Common myeloid progenitor, CD34-positive (primary cell): ENCODE measurements at places on chromosomes 7 and 10.

DNA sequence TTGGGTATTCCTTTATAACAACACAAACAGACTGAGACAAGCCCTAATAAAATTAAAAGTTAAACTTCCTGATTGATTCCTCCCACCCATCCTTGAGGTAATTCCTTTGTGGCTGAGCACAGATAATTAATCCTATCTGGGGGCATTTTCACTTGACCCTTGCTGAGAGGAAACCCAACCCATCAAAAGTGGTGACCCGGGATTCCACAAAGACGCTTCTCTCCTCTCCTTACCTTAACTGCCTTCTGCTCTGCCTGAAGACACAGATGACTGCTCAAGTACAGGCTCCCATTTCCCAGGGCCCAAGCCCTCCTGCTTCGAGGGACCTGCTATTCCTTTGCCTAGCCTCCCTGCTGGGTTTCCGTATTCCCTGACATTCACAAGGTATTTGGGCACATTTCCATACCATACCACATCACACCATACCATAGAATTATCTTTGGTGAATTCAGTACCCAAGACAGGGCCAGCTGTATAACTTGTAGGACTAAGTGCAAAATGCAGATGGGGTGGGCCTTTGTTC, 9.8 kb upstream of the MAPK8 start:
- DNase-seq: no peak

GRCh38 chr10:60350400-60350799, 39.3 kb downstream of the ANK3 start:
- no peak for DNase-seq

DNA sequence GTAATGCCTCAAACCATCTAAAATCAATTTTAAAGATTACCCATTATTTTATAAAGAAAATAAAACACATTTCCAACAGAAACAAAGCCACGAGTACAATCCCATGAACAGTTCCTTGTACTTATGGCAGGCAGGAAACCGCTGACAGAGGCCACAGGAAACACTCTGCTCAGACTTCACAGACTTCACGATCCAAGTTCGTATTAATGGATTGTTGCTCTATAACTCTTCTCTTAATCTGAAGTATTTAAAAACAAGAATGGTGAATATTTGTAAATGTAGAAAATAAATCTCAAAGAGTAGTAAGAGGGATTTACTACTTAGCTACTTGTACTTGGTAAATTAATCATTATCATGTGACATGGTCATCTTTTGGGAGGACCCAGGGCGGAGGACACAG, 78.3 kb downstream of the SNX10 start:
- peak; percentile 75 for DNase-seq

DNA sequence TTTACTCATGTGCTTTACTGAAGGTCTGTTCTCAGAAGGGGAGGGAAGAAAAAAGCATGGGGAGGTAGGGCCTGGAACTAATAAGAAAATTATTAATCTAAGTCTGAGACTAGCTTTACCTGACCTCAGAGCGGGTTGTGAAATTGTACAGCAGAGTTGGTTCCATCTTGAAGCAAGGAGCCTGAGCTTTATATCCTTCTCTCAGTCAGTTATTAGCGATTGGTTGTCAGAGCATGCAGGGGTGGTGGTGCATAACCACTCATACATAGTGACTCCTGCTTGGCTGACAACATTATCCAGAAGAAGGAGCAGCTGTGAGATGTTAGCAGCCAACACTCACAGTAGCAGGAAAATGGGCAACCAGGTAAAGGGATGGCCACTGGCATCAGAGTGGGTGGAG, 976.3 kb upstream of the LRRTM3 start:
- DNase-seq: no peak

GRCh38 chr7:105009667-105010503, 4.1 kb upstream of the KMT2E start:
- no peak for DNase-seq

DNA sequence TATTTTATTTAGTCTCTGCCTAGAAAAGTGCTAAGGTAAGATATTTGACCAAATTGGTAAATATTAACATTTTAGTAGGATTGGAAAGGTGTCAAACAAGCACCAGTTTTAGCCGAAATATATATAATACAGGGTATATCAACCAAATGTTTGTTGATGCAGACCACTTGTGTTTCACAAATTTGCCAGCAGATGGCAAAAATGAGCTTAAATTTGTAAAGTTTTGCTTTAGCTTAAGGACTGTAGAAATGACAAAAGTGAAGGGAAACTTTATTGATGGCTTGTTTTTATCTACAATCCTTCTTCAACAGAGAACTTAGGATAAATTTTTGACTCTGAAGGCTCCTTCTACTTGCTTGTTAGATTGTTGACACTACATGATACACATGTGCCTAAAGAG, 4.8 kb upstream of the POLR1F start:
- peak; percentile 73 for DNase-seq

DNA sequence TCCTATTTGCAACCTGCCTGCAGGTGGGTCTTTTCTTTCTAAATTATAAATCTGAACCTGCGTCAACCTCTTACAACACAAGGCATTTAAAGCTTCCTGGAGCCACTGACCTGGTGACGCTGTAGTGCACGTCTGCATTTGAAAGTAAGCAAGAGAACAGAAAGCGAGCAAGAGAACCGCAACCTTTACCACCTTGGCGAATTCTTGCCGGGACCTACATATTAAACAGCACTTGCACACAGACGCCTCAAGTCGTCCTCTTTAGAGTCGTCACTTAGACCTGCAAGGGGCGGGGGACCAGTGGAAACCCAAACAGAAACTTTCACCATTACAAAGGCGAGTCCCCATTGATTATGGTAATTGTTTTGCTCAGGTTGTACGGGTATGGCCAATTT, 9.5 kb downstream of the GLI3 start:
- peak; percentile 78 for DNase-seq

DNA sequence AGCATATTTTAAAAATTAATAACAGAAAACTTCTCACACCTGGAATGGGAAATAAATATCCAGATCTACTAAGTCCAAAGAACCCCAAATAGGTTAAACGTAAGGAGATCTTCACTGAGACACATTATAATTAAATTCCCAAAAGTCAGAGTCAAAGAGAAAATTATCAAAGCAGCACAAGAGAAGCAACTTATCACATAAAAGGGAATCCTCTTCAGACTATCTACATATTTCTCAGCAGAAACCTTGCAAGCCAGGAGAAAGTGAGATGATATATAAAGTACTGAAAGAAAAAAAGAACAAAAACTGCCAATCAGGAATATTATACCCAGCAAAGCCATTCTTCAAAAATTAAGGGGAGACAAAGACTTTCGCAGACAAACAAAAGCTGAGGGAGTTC, 756.4 kb downstream of the SUGCT start:
- DNase-seq: no peak

GRCh38 chr7:30469303-30469702, 9.3 kb downstream of the NOD1 start:
- DNase-seq: peak; percentile 38

DNA sequence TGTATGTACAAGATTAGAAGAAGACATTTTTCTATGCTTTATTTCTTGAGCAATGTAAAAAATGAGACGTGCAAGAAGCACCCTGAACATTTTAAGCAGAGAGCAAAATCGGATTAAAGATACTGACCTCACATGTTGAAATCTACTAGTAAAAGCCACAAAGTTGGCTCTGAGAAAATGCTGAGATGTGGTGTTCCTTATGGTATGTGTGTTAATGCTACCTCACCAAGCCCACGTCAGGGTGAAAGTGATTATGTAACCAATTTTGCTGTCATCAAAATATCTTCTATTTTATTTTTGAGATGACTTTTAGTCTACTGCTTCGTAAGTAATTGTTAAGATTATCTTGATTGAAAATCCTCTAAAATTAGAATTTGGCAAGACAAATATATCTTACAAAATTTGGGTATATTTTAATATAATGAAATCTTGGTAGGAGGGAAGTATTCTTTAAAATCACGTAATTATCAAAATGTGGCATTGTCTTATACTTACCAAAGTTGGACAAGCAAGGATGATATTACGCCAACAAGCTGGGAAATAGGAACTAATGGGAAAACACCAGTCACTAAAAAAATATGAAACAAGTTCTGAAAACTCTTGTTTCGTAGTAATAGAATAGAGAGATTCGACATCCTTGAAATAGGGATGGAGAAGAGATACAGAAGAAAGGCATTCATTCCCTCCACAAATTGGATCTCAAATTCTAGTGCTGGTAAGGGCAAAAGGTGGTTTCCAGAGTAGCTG, 5.8 kb downstream of the ADO start:
- no peak for DNase-seq

GRCh38 chr10:44993226-44993921, 7.3 kb upstream of the ZNF22 start:
- DNase-seq: no peak

DNA sequence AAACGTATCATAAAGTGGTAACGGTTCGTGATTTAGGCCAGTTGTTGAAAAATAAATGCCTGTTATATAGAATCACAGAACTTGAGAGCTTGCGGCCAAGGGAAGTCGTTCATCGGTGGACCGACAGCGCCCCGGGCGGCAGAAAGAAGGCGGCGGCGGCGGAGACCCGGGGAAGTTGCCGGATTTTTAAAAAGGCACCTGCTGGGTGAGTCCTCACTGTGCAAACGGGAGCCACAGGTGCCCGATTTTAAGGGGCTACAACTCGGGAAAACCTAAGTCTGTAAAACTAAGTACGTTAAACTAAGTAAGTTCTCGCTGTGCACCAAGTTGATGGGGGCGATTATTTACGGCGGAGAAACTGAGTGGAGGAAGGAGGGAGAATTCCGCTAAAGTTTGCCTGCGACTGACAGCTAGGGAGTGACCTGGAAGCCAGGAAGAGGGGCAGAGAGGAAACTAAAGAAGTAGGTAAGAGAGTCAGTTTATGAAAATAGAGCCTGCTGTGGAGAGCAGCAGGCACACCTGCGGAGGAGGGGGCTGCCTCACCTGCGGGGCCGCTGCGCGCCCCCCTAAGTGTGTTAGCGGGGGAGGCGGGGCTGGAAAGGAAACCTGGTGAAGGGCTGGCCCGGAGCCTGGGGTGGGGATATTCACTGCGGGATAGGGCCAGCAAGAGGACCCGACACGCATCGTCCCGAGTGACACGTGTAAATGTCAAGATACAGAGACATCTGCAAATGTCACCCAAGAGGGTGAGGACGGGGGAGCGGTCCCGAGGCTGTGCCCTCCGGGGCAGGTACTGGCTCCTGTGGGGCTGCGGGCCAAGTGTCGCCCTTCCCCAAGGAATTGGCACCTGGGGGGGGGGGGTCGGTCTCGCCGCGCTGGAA, 996 bp downstream of the ADAM12 start:
- DNase-seq: peak; percentile 48

GRCh38 chr10:97814996-97815395, 34.6 kb upstream of the GOLGA7B start:
- no peak for DNase-seq

DNA sequence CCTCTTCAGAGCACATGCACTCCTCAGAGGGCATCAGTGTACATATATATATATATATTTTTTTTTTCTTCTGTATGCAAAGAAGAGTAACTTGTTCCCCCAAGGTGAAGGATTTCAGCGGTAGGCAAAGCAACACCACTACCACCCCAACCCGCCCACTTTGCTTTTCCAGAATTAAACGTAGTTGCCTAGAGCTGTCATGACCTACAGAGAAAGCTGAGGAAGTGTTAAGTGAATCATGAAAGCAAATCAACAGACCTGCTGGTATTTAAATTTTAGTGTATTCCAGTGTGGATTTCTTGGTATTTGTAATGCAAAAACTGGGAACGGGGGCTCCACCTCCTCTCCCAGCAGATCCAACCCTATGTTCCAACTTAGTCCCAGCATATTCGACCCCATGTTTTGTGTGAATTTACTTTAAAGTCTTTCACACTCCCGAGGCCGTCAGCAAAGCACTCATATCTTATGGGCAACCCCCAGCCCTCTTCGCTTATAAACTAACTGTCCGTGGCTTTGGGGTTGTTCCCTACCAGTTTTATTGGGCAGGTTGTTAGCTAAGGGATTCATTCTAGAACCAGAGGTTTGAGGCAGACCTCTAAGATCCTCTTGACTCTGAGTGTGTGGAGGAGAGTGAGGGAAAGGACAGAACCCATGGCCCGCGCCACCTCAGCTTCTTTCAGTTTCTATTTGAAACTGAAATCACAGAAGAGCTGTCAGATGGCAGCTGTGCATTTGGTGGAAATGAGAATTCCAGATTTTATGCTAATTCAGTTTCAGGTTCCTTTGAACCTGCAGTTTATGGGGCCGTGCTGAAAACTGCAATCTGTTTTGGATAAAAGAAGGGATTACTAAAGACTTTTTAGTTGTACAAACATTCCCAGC, 450.2 kb upstream of the GALNT17 start:
- no peak for DNase-seq

DNA sequence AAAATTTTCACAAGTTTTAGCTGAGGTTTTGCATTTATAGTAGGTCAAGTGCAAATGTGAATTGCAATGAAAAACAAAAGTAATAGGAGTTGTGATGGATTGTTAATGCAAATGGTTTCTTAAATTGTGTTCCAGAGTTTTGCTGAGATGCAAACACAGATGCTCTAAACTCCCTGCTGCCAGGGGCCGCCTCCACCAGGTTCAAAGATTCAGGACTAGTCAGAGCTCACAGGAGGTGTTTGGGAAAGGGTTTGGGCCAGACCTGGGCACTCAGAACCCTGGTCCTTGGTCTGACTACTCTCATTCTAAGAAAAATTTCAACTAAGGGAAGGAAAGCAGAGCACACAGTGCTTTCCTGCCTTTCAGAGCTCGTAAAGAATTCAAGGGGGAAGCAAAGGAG, 193.1 kb downstream of the CCSER2 start:
- no peak for DNase-seq

DNA sequence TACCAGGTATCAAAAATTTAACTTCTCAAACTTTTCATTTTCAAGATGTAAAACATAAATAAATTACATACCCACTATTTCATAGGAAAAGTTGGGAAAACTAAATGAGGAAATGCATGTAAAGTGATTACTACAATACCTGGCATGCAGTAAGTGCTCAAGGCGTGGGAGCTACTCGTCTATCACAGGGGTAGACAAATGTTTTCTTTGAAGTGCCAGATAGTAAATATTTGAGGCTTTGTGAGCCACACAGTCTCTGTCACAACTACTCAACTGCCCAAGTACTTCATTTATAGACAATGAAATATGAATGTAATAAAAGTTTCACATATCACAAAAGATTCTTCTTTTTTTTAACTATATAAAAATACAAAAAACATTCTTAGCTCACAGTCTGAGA, 96.4 kb upstream of the PCGF5 start:
- DNase-seq: no peak

DNA sequence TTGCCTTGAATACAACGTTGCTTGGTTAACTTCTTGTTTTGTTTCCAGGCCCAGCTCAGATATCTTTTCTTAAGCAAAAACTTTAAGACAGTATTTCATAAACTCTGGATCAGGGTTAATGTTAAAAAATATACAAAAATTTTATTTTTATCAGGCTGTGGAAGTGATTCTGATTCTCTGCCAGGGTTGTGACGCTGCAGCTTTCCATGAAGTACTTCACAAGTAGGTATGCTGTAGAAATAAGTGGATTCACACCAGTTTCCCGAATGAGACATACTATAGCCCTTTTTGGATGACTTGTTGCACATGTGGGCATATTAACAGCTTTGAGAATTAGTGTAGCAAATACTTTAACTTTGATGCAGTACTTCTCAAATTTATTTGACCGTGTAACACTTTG, 70.1 kb downstream of the CDK14 start:
- DNase-seq: no peak
